ENCODE measurements at places on chromosomes 12 and 14.

DNA sequence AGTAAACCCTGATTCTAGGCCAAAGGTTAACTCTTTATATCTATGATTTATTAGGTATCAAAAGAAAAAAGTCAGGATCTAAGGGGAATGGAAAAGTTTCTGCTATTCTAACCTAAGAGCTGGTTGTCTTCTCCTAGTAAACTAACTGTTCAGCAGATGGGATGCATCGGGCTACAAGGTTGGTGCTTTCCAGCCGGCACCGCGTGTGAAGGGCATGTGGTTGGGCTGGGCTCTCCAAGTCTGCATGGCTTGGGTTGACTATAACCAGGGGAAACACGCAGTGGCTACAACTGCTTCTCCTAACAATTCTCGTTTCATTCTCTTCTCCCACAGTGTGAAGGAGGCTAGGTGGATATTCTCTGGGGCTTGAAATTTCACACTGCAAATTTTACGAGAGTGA lies 354.5 kb downstream of the APAF1 start:
- DNase-seq, result peak; percentile 1

DNA sequence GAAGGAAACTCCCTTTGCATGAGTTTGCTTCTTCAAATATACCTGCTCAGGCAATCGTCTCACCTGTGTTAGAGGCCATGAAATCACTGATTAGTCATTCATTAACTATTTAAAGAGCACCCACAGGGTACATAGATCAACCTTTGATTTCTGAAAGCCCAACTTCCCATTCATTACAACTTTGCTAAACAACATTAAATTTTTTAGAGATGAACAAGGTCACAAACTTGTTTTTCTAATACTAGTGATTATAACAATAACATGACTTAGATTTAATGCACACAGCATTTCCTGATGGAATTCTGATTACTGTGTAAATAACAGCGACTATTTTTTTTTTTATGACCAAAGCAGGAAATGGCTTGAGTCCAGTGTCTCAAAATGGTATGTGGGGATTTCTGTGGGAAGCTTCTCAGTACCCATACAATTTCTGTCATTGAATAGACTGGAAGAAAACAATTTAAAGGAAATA lies 5.4 kb upstream of the ERO1A start:
- no peak for DNase-seq

GRCh38 chr14:31877255-31877798 lies 199.8 kb upstream of the ARHGAP5 start:
- peak; percentile 17 for DNase-seq

GRCh38 chr12:22333713-22334409 lies 646 bp downstream of the ST8SIA1 start:
- DNase-seq, result no peak

- DNase-seq, result no peak
Measured at GRCh38 chr12:120054293-120054692, 62.3 kb downstream of the RAB35 start.

DNA sequence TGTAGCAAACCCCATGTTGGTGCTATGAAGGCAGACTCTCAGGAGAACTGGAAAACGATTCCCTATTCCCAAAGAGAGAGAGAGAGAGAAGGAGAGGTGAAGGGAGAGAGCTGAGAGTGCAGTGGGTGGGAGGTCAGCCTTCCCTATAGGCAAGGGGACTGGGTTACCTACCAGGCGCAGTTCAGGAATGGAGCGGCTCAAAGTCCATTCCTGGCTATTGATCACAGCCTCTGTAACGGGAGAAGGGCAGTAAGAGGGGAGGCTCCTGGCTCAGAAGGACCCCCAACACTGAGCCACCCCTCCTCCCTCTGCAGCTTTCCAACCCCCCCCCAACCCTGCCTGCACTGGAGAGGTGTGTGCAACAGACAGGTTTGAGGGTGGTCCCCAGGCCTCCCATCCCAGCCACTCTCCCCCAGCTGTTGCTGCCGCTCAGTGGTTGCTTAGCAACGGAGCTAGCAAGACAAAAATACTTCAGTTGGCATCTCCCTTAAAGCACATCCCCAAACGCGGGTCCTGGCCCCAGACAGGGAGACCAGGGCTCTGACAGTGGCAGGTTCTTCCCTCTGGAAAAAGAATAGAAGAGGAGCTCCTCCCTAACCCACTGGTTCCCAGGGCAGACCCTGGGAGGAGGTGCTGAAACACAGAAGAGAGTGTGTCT lies 3.2 kb downstream of the AGAP2 start:
- no peak for DNase-seq

All from umbilical cord (tissue), 2 donors.